Stimulated activated CD4-positive, alpha-beta T cell treated with anti-CD3 and anti-CD28 coated beads, Interleukin-12 subunit alpha, Interleukin-12 subunit beta, amount 100 ng/mL, for 48 hours (primary cell): ENCODE measurements at places on chromosomes 11 and 22.

GRCh38 chr11:20032577-20033260, 127.6 kb downstream of the DBX1 start:
- DNase-seq = no peak

DNA sequence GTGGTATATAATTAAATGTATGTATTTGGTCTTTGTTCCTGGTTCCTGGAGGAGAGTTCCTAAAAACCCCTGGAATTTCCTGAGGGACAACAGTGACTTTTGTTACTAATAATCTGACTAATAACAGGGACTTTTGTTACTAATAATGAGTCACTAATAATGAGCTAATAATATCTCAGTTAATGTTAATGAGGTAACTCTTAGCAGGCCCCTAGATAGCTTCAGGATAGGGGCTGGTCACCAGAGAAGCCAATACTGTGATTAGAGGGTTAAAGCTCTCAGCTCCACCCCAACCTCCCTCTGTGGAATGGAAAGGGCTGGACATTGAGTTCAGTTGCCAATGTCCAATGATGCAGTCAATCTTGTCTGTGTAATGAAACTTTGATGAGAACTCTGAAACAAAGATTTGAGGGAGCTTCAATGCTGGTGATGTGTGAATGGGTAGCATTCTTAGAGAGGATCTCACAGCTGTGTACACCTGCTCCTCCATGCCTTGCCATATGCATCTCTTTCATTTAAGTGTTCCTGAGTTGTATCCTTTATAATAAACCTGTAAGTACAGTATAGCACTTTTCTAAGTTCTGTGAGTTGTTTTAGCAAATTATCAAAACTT, 1431.4 kb upstream of the TENM4 start:
- no peak for DNase-seq

- no peak for DNase-seq
Measured at GRCh38 chr11:44629732-44630345, 64.4 kb downstream of the CD82 start.

GRCh38 chr22:46935506-46936377, 173.3 kb downstream of the TBC1D22A start:
- DNase-seq = no peak

DNA sequence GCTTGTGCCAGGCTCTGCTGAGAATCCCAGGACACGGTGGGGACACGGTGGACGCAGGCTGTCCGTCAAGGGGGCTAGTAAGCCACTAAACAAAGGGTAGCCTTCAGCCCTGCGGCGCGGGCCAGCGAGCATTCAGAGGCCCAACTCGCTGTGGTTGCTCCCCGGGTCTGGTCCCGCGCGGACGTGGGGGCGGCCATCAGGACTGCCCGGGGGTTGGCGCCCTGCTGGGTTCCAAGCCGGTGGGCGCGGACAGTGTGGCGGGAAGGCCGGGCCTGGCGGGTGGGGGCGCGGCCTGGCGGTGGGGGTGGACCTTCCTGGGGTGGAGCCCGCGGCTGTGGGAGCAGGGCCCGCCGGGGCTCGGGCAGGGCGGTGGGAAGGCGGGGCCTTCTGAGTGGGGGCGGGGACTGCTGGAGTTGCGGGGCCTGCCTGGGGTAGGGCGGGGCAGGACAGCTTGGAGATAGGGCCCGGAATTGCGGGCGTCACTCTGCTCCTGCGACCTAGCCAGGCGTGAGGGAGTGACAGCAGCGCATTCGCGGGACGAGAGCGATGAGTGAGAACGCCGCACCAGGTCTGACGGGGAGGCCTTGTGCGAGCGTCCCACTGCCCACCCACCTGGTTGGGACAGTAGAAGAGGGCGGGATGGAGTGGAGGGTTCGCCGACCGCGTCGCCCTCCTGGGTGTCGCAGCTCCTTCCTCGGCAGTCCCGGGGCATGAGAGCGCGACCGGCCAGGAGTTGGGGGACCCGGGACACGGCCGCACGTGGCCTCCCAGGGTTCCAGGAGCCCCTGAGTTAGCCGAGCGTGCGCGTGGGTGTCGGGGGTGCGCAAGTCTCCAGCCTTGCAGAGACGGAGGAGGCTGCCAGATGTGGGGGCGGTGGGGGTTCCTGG, at the start of gene SERHL2:
TSS of gene SERHL2 (plus strand) at position 482 of the 887 bp plus-strand sequence. CDS start at position 547, 65 bp downstream.
- peak; percentile 83 for DNase-seq

- no peak for DNase-seq
Measured at GRCh38 chr11:72239849-72240460, 4.0 kb downstream of the PHOX2A start.

DNA sequence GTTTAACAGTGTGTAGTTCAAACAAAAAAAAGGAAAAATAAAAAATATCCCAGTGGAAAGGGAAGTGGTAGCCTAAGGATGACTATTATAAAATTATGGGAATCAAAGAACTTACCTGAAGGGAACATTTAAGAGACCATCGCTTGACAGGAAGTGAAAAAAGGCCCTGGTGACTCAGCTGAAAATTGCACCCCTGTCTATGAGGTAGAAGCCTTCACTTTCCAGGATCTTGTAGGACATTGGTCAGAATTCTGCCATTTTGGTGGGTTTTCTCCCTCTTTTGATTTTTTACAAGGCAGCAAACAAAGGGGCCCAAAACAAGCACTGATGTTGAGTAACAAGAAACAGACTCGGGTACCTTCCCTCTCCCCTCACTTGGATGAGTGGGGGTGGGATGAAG, 15.6 kb downstream of the DDX17 start:
- no peak for DNase-seq

DNA sequence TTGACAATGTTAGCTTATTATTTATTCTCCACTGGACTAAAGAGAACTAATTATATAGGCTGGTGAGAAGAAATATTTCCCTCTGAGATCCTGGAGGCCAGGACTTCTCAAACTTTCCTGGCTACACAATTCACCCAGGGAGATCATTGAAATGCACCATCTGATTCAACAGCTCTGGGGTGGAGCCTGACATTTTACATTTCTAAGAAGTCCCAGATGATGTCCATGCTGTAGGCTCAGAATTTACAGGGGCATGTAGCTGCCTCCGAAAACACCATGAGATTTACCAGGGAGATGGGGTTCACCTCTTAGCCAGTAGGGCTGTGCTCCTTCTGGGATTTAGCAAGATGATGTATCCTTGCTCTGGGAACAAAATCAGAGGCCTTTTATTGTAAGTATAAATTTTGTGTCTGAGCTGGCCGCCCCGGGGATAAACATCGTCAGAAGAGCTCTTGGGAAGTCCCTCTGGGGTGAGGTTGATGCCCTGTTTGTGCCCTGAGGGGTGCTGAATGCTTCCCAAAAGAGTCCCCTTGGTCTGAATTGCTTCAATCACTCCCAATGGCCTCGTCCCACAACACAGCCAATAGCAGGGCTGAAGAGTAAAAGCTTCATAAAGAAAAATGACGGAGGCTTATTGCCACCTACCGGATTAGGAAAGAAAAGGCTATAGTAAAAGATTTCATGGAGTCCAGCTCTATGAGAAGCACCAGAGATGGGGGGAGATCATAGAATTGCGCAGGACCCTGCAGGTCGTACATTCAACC, 33.4 kb upstream of the API5 start:
- DNase-seq = no peak

DNA sequence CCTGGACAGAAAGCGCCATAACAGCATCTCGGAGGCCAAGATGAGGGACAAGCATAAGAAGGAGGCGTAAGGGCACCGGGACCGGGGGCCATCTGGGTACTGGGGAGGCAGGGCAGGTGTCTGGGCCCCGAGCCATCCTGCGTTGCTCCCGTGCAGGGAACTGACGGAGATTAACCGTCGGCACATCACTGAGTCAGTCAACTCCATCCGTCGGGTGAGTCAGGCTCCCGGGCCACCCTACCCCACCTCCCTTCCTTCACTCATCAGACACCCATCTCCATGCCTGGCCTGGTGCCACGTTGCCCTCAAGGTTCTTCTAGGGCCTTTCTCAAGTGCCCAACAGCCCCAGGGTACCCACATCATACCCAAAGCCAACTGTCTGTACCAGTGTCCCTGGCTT, 15.0 kb downstream of the PLCB3 start:
- DNase-seq = no peak

GRCh38 chr22:50001388-50002231, 11.0 kb downstream of the IL17REL start:
- no peak for DNase-seq

- DNase-seq = no peak
Measured at GRCh38 chr11:28615542-28615941, 507.4 kb downstream of the METTL15 start.

- DNase-seq = no peak
Measured at GRCh38 chr11:58060535-58060934, 29.8 kb downstream of the OR6Q1 start.

GRCh38 chr11:35945137-35945518, 1.3 kb downstream of the LDLRAD3 start:
- no peak for DNase-seq

DNA sequence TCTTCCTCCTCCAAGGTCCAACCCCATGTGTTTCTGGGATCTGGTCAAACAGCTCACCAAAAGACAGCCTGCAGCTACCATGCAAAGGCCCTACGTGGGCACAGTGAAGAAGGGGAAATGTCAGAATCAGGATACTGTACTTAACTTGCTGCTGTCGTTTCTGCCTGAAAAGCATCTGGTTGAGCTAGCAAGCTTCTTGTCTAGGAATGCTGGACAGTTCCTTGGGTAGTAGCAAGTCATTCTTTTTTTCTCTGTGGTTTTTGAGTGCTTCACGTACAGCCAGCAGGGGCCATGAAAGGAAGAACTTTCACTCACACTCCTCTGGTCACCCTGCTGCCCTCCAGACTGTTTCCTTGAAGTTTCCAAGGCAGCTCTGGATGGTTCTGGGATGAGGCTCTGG, 24.7 kb downstream of the RCOR2 start:
- no peak for DNase-seq

GRCh38 chr11:64887757-64888405, 9.5 kb upstream of the EHD1 start:
- DNase-seq = peak; percentile 82
